ENCODE measurements at places on chromosomes 5 and 9.

- no peak for DNase-seq
Observed at GRCh38 chr9:70566751-70567150, 152.3 kb upstream of the KLF9 start.

DNA sequence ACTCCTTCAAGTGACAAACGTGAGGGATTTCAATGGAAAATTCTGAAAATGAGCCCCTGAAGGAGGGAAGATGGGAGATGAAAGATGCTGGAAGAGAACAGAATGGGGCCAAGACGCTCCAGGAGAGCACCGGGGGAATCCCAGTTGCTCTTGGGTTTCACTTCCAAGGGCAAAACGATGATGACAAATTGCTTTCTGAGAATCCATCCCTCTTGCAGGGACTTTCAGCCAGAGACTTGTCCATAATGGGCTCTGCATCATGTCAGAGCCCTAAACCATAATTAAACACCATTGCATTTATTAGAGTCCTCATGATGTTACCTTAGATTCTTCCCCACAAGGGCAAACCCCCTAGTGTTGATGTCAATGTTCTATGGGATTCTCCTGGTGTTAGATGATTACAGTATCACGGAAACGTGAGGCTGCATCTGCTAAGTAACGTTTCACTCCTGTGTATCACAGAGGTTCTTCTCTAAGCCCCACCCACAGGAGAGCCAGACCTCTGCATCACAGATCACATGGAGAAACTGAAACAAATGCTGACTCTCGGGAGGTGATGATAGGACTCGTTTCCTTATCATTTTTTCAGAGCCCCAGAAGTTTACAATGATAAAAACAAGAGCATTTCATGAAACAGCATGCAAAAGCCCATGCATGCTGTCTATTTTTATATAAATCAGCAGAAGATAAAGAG, 114.4 kb downstream of the TENT4A start:
- DNase-seq, result no peak

DNA sequence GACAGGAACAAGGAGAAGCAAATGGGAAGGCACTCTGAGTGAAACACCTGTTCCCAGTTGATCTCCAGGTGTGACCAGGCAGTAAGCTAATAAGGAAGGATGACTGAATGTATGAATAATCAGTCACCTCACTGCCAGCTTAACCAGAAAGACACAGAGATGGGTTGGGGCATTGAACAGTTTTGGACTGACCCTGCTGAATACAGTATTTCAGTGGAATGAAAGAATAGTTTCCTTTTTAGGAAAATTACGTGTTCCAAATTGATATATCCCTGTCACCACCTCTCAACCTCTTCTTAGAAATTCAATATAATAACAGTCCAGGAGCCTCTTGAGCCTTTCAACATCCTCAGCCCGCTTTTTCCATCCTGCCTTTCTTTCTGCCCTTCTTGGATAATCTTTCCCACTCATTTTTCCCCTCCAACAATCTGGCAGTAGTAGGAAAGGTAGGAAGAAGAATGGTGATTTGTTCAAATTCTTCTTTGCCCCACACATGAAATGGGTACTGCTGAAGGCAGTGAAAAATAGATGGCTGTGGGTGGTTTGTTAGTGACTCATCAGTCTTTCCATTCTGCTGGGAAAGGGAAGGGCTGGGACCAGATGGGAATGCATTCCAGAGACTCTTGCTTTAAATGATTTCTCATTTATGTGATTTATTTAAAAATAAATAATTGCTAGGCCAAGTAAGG, 117.9 kb downstream of the ZSWIM6 start:
- DNase-seq, result peak; percentile 93

- DNase-seq, result no peak
Observed at GRCh38 chr5:75192804-75193203, 43.9 kb downstream of the ANKRD31 start.

- DNase-seq, result peak; percentile 77
Observed at GRCh38 chr5:171647043-171647903, 138.3 kb upstream of the SMIM23 start.

DNA sequence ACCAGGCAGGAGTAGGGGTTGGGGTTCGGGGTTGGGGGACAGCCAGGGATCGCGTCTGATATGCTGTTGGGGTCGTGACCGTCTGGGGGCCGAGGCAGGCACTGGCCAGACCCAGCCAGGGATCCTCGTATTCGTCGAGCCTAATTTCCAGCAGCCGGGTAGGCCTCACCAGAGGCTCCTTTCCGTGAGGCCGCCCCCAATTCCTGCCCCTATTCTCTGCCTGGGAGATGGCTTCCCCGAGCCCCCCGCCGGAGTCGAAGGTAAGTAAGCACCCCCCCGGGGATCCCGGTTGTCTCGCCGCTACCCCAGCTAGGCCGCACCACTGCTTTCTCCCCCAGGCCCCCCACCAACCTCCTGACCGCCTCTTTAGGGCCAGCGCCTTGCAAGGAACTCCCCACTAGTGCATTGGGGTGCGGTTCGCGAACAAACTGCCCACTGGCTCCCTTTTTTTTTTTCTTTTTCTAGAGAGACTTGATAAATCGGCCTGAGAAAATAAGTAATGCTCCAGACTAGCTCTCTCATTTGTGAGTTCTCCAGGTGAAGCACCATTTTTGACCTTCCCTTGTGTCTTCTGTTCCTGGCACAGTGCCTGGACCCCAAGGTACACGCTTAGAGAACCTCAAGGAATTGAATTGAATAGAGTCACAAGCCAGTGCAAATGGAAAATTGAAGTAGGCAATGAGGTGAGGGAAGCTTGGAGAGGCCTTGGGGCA, 435 bp downstream of the ZNF189 start:
- no peak for DNase-seq

- no peak for DNase-seq
Observed at GRCh38 chr5:126280846-126281245, 142.4 kb upstream of the GRAMD2B start.

Data from H4 (cell line).